Inflammatory macrophage treated with lipopolysaccharide for 1 hour (primary cell): ENCODE measurements at places on chromosomes 1 and 21.

- no peak for DNase-seq
Observed at GRCh38 chr1:223700388-223700918, 11.9 kb upstream of the CAPN2 start.

- DNase-seq: no peak
Observed at GRCh38 chr1:27379564-27380122, 3.5 kb downstream of the CD164L2 start.

DNA sequence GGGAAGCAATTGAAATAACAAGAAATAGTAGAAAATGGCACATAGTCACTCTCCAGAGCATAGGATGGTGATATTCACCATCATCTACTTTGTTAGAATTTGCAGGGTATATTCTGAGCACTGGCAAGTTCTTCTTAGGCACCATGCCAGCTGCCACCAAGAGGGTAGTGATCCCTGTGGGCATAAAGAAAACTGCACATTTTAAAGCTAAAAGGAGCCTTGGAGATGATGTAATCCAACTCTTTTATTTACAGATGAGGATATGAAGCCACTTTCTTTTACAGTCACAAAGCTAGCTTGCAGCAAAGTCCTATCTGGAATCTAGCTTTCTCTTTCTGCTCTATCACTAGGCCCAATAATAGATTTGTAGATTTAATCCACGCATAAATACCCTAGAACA, 69.0 kb downstream of the PTGER3 start:
- peak; percentile 50 for DNase-seq

GRCh38 chr1:47181095-47181954, 8.5 kb downstream of the PDZK1IP1 start:
- DNase-seq: no peak

- no peak for DNase-seq
Observed at GRCh38 chr1:25682059-25682601, 65.5 kb downstream of the MAN1C1 start.

DNA sequence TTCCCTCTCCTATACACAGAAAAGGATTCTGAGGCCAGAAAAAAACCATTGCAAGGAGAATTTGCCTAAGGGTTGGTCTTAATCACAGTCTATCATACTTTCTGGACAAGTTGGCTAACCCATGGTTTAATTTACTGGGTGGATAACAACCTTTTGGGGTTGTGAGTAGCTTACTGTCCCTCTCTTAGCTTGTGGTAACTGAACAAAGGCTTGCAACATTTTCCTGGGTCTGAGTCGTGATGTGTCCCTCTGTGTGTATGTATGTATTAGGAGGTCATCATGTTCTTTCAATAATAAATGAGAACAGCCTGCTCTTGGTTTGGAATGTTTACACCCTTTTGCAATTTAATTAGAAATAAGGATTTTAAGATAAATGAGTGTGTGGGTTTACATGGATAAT, 36.7 kb downstream of the PAPPA2 start:
- DNase-seq: no peak

GRCh38 chr1:85316321-85316720, 39.9 kb upstream of the BCL10 start:
- no peak for DNase-seq

GRCh38 chr1:53629101-53629691, 109.8 kb downstream of the GLIS1 start:
- DNase-seq: no peak

- no peak for DNase-seq
Observed at GRCh38 chr21:42291751-42292562, 23.3 kb downstream of the TFF3 start.

GRCh38 chr1:89146721-89147120, 20.8 kb upstream of the GBP2 start:
- peak; percentile 42 for DNase-seq

DNA sequence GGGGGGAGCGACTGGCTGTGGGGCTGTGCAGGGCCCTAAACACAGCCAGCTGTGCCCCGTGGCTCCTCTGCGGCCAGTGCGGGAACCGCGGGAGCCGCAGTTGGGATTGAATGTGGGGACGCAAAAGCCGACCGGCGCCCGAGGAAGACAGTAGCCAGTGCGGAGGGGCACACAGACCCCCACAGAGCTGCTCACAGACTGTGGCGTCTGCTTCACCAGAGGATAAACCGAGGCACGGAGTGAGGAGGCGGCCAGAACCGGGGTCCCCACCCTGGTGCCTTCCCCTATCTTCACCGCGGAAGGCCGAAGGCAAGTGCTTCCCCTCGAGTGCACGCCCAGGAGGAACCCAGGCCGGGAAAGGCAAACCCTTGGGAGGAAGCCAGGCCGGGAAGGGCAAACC, 8.7 kb upstream of the TMEM52 start:
- no peak for DNase-seq

DNA sequence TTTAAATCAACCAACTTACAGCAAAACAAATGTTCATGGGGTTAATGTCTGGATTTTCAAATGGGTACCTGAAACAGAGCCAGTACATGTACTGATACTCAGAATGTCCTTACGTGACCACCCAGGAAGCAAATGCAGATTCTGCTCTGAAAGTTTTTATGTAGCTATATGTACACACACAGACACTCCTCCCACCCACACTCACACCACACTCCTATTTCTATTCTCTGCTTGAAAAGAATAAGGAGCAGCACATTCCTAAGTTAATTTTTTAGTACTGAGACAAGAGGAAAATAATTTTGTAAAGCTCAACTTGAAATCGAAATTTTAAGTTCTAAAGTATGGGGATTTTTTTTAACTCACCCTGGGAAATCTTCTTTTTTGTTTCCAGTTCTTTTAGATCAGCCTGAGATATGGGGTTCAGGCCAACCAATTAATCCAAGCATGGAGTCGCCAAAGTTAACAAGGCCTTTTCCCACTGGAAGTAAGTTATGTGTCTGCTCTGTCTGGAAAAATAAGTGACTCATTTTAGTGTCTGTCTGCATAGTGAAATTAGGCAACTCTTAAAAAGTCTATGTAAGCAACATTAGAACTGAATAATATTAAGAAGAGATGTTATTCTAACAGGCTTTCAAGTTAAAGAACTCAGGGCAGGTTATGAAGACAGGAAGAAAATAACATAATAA, 75.5 kb upstream of the DYNLT5 start:
- no peak for DNase-seq

DNA sequence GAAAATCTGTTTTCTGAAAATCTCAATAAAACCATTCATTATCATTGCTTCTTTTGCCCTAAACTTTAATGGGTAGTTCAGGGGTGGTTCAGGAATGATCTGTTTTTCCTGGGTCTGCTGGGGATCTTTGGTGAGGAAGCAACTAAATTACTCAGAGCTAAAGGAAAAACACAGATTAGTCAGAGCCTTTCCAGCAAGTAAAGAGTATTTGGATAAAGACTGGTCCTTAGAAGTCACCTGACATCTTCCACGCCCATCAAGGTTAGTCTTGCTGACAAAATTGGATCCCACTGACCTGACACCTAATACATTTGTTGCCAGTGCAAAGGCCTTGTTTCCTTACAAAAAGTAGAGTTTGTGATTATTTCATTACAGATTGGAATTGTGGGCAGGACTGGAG, 24.2 kb downstream of the HSPA13 start:
- no peak for DNase-seq

DNA sequence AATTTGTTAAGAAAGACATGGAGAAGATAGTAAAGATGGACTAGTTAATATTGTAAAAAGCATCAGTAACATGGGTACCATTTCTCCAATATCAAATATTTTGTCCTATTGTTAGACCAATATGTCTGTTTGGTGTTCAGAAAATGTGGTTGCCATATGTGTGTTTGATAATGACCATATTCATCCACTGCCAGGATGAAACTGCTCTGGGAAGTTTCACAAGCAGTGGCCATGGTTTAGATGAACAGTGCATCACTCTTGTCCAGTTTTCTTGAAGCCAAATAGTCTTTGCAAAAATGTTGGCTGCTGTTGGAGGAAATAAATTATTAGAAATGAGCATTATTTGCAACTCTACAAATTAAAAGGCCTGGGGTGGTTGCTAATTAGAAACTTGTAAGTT, 333.8 kb downstream of the NUF2 start:
- DNase-seq: no peak

- no peak for DNase-seq
Observed at GRCh38 chr1:82861749-82862148, 1061.0 kb downstream of the ADGRL2 start.

- no peak for DNase-seq
Observed at GRCh38 chr1:169367096-169367685, 406 bp downstream of the NME7 start.
